Upper lobe of right lung (tissue), 1 donor: ENCODE measurements at places on chromosomes 13 and 19.

- DNase-seq, result peak; percentile 93
Measured at GRCh38 chr19:1025960-1026782, at the start of gene CNN2. Gene CNN2, plus strand, starts transcription at chr19:1026608. Its CDS starts 54 bp downstream, at chr19:1026662.

DNA sequence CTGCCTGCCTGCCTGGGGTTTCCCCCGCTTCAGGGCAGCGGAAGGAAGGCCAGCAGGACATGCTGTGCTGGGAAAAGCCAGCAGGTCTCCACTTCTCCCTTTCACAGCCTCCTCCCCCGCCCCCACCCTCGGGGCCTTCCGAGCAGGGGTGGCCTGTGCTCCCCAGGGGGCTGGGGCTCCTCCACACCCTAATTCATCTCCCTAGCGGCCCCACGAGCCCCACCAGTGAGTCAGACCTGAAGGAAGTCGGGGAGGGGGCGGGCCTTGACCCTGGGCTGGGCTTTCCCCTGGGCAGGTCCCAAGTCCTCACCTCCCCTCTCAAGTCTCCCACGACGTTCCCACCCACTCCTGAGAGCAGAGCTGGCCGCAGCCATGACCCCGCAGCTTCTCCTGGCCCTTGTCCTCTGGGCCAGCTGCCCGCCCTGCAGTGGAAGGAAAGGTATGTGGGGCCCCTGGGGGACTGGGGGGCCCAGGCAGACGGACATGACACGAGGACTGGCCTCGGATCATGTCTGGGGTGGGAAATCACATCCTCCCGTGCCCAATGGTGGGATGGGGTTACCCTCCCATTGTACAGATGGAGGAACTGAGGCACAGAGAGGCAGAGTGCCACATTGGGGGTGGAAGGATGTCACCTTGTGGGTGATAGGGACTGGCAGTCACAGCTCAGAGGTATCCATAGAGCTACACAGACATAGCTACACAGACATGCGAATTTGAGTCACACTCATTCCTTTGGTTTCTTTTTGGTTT lies at the start of gene EBI3:
Gene EBI3, plus strand, starts transcription at position 345 of the 753 bp plus-strand sequence. Its CDS starts 28 bp downstream, at position 373.
- DNase-seq, result no peak

DNA sequence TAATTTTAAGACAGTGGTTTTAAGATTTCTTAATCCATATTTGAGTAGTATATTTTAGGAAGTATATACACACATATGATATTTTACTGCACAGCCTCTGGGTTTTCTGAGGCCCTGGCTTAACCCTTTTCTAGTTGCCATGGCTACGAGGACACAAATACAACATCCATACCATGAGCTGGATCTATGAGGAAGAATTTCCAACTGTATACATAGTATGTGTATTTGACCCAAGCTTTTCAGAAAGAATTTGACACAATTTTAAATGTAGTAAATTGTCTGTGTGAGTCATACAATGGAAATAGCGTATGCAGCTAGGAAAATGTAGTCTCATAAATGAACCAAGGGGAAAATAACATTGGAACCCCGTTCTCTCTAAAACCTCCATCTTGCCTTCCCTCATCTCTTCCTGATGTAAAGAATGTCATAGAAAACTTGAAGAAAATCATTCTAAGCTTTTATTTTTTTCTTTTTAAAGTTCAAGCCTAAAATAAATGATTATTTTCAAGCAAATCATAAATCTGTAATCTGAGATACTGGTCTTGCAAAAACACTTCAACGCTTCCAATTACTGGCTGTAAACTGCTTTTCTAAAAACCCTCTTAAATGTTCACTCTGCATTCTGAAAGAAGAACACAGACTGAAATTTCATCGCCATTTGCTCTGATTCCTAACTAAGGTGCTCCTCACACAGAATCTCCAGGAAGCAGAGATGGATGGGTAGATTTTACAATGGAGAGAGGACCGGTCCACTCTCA lies 172.4 kb downstream of the LACC1 start:
- no peak for DNase-seq

DNA sequence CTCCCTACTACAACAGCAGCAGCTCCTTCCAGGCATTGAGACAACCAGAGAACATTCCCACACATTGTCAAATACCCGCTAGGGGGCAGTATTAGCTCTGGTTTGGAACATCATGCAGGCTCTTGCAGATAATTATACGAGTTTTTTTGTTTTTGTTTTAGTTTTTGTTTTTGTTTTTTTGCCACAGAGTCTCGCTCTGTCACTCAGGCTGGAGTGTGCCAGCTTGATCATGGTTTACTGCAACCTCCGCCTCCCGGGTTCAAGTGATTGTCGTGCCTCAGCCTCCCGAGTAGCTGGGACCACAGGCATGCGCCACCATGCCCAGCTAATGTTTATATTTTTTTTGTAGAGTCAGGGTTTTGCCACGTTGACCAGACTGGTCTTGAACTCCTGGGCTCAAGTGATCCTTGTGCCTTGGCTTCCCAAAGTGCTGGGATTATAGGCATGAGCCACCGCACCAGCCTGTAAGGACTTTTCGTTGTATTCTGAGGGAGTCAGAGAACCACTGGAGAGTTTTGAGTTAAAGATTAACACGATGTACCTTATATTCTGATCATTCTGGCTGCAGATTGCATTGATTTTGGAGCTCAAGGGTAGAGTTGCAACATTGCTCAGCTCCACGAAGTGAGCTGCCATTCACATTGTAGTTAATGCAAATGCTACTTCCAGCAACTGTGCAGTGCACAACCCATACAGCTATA lies 41.7 kb upstream of the CEACAM20 start:
- DNase-seq, result no peak

DNA sequence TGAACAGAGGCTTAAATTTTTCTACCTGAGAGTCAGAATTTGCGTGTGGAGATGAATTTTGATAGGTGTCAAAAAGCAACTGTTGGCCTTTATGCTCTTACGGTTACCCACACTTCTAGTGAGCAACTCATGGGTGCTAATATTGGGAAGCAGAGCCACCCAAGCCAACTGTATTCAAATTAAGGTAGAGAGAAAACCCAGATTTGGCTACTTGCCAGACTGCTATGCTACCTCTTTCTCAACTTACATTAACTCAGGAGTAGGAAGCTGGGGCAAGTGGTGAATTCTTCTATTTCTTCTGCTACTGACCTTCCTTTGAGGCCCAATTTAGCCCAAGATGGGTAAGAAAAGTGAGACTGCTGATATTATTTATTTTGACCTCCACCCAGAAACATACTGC lies 83.9 kb downstream of the OLFM4 start:
- DNase-seq, result no peak

DNA sequence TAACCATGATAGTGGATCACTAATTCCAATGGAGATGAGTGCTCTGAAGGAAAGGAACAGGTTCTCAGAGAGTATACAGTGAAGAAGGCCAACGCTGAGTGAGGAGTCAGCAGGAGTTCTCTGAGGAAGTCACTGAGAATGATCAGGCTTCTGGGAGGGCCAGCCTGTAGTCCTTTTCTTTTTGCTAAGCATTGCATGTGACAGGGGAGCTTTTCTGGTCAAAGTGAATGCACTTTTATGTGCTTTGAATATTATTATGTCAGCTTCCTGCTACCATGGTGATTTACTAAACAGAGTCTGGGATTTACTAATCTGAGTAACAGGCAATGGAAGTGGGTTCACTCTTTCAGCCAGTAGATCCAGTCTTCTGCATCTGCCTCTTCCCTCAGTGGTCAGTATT lies 81.1 kb upstream of the SERP2 start:
- DNase-seq, result no peak

- DNase-seq, result no peak
Measured at GRCh38 chr13:99287551-99287950, 19.6 kb downstream of the GPR183 start.

DNA sequence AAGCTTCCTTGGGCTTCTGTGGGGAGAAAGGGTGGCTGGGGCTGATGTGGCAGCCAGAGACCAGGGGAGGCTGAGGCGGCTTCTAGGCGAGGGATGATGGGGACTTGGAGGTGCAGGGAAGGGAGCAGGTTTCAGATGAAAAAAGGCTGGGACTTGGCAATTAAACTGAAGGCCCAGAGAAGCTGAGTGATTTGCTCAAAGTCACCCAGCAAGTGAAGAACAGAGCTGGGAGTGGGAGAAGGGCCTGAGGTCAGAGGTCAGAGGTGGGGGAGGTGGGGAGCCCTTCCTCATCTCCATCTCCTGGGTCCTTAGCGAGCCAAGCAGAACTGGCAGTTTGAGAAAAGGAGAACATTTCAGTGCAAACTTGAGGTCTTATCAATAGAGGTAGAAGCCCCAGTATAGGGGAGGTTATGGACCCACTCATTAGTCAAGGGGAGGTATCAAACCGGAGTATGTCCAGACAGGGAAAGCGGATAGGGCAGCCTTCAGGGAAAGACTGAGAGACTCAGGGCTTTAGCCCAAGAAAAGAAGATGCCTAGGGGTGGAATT lies 49.6 kb upstream of the NFIC start:
- DNase-seq, result no peak
